ENCODE measurements at places on chromosomes 2 and 18.

DNA sequence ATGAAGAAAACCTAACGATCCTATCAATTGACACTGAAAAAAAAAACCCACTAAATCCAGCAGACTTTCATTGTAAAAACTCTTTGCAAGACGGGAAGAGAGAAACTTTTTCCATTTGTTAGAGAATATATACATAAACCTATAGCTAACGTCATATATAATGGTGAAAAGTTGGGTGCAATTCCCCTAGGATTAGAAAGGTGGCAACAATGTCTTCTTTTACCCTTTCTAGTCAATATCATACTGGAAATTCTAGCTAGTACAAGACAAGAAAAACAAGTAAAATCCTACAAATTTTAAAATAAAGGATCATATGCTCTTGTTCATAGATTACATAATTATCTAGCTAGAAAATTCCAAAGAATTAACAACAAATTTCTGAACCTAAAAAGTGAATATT lies 1596.5 kb upstream of the LRRTM1 start:
- no peak for DNase-seq

GRCh38 chr2:213010106-213010779 lies 141.2 kb downstream of the IKZF2 start:
- DNase-seq, result no peak

DNA sequence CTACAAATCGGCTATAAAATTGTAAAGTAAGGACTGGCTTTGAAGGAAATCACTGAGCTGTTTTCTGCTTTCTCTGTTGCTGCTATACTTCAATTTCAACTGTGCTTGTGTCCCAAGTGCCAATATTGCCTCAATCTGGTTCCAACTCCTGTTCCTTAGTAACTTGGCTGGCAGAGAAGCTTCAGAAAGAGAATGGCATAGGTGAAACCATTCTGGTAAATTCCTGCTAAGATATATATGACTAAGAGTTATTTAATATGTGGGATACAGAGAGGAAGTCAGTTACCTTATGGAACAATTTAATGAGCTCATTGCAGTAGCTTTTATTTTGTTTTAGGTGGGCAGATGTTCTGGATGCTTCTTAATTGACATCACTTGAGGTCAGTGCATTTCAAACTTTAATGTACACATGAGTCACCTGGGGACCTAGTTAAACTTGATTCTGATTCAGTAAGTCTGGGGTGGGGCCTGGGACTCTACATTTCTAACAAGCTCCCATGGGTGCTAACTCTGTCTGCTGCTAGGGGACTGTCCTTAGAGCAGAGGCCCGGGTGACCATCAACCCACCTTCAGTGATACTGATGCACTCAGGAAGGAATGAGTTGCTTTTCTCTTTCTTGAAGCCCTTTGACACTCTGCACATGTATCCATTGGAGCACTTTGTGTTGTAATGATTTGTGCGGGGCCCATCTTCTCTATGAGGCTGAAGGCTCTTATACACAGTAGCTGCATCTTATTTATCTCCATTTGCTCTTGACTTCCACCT lies 47.6 kb downstream of the LIPG start:
- DNase-seq, result no peak

- no peak for DNase-seq
Observed at GRCh38 chr18:54948350-54948837, 10.9 kb downstream of the CCDC68 start.

- DNase-seq, result no peak
Observed at GRCh38 chr2:176170602-176171305, 13.6 kb downstream of the HOXD3 start.

DNA sequence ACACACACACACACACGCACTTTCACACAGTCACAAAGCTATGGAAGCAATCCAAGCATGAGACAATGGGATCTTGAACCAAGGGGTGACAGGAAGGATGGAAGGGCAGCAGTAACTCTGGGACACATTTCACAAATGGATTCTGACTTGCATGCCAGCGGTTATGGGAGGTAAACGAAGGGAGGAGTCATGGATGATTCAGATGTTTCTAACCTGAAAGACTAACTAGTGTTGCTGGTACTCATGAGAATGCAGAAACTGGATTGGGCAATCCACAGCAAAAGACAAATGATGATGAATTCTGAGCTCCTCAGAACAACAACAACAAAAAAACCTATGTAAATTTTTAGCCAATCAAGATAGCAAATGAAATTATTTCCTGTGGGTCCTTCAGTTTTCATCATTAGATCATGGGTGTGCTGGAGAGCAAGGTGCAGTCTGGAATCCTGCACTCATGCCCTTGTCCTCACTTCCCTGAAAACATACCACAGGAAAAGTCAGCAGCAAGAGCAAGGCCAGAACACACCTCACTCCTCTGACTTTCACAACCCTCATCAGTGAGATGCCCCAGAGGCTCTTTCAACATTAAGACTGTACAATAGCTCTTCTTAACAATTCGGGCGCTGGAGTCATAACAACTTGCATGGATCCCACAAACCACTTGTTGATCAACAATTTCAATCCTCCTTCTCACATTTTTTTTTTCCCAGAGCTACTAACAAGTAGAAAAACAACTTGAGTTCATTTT lies 32.6 kb downstream of the ABCA12 start:
- DNase-seq, result no peak

DNA sequence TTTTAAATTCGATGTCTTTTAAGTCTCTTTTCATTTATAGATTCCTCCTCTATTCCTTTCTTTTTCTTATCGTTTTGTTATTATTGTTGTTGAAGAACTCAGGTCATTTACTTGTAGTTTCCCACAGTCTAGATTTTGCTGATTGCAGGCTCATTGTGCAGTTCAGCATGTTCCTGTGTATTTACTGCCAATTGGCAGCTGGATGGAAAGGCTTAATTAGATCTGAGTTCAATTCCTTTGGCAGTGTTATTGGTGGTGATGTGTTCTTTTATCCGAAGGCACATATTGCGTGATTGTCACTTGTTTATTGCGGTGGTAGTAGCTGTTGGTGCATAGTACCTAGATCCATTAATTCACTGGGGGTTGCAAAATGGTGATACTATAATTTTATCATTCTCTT lies 180.7 kb downstream of the BABAM2 start:
- no peak for DNase-seq
